ENCODE measurements at places on chromosomes 6 and 20.

- DNase-seq: no peak
Observed at GRCh38 chr6:2263896-2264295, 18.5 kb upstream of the GMDS start.

DNA sequence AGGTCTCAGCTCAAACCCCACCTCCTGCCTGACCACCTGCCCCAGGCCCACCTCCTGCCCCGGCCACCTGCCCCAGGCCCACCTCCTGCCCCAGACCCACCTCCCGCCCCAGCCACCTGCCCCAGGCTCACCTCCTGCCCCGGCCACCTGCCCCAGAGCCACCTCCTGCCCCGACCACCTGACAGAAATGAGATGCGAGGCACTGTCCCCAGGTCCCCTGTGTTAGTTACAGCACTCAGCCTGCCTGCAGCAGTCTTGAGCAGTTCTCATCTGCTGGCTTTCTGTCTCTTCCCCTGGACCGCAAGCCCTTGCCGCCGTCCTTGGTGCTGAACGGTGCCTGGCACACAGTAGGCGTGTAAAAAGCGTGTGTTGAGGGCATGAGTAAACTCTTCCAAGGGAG lies 79.5 kb downstream of the CDH4 start:
- DNase-seq: no peak

- DNase-seq: no peak
Observed at GRCh38 chr20:25253606-25254275, 5.9 kb downstream of the PYGB start.

DNA sequence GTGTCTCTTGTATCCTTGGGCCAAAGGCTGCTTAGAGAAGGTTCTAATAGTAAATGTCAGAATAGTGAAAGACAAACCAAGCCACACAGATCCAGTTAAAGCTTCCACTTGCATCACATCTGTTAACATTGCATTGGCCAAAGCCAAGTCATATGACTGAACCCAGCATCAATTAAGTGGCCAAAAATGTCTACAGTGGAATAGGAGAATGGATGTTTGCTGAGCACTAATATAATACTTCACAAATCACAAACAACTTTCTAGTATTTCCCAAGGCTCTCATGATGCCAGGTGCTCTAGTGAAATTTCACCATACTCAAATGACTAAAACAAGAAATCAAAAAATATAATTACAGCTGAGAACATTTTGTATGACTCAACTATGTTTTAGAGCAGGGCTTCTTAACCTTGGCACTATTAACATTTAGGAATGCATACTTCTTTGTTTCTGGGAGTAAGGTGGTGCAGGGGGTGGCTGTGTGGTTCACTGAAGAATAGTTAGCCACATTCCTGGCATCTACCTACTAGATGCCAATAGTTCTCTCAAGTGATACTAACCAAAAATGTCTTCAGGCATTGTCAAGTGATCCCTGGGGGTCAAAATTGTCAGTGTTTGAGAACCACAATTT lies 148.0 kb upstream of the SPTLC3 start:
- DNase-seq: no peak

DNA sequence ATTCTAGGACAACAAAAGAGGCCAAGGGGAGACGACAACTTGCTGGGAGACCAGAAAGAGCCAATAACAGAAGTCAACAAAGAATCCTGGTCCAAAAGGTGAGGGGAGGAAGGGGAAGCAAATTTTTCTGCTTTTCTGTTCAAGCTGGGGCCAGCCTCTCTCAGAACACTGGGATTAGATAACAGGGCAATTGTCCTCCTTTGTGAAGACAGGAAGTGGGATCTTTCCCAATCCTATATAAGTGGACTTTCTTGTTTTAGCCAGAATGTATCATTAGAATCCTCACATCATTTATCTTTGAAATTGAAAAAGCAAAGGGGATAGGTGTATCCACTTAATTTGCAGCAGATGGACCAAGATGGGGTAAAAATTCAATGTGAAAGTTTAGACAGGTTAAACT lies 101.2 kb upstream of the COL21A1 start:
- DNase-seq: no peak

DNA sequence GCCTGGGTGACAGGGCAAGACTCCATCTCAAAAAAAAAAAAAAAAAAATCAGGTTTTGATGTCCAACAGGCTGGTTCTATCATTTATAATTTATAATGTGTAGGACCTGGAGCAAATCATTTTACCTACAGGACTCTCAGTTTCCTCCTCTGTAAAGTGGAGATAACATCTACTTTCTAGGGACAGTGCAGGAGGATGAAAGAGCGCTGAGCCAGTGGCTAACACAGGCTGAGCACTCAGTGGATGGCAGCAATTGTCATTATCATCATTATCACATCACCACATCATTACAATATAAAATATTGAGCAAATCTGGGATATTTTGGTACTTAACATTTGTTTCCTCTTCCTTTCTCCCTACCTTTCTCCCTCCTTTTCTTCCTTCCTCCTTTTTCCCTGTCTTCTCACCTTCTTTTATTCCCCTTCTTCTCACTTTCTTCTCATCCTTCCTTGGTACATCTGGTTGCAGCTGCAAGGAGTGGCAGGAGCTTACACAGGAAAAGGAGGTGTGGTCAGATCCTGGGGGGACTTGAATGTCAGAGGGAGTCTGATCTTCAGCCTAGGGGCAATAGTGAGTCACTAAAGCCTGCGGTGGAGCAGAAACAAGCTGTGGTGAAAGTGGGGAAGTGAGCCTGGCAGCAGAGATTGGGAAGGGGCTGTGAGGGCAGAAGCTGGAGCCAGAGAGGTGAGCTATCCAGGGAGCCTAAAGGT lies 24.6 kb upstream of the CTNNBL1 start:
- DNase-seq: no peak

GRCh38 chr6:167046861-167047495 lies 47.8 kb downstream of the CEP43 start:
- DNase-seq: no peak

DNA sequence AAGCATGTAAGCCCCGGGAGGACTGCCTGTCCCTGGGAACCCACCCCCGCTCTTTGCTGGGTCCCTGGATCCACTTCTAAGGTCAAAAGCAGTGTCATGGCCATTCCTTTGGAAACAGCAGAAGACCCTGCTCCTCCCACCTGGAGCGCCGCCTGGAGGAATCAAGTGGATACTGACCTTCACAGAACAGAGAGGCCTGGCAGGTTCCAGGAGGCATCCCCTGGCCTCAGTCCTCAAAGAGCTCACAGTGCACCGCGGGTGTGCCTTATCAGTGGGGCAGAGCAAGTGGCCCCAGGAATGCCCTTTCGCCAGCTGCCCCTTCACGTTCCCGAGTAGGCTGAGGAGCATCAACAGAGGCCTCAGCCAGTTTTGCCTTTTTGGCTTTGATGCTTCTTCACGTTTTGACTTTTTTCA lies 11.1 kb upstream of the SLC4A11 start:
- no peak for DNase-seq

DNA sequence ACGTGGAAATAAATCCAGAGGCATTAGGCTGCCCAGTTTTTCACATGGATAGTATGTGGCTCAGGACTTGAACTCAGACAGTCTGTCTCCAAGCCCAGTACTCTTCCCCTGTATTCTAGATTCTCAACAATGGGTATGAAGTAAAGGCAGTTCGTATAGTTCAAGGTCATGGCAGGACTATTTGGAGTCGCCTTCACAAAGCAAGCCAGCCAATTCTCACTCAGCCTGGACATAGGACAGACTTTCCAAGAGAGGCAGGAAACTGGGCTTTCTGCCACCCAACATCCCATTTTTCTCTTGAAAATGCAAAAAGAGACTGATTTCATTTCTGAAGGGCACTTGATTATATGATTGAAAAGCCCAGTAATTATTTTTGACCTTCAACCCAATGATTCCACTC lies 111.0 kb downstream of the EDN1 start:
- DNase-seq: no peak
